ENCODE measurements at places on chromosomes 7 and 10. TPM values are rescaled to one million over a fixed set of nuclear protein-coding genes. Genes with fewer than 3 reads are reported as not detected.

The CCDC126 gene
- 10.8 TPM for total RNA-seq

DNA sequence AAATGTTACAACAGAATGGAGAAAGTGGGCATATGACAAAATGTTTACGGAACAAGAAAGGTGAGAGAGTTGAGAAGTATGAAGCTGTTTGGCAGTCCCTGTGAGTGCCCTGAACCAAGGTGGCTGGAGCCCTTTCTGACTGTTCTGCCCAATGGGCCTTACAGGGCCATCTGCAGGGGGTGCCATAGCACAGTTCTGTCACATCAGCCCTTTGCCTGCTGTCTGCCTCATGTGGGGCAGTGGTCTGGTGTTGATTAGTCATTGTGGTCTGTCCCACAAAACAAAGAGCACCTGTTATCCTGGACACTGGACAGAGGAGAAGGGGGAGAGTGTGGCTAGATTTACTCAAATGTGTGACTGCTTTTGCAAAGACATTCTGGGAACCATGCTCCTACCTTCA is 51.5 kb upstream of the OSBPL3 start:
- no peak for DNase-seq

The SPDYE3 gene
- not detected for total RNA-seq

DNA sequence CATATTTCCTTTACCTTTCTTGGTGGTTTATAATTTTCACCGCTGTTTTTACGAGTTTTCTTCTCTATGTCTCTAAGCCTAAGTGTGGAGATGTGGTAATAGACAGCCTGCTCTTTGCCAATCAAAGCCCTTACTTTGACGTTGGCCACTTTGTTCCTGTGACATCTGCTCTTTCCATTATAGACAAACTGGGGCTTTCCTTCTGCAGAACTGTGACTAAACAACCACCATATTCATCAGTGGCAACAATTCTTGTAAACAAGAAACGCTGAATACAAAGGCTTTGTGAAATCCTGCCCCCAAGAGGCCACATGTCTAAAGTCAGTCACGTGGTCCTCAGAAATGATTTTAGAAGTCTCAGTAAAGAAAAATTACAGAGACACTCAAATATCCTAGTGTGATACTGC is 59.6 kb upstream of the CAPZA2 start:
- DNase-seq: no peak

The PCLO gene
- total RNA-seq: 0.52 TPM

The OIT3 gene
- total RNA-seq: 0.15 TPM

The MKI67 gene
- total RNA-seq: 4.2 TPM

All from aorta (tissue), 5 donors.